ENCODE measurements at places on chromosomes 6 and 20.

DNA sequence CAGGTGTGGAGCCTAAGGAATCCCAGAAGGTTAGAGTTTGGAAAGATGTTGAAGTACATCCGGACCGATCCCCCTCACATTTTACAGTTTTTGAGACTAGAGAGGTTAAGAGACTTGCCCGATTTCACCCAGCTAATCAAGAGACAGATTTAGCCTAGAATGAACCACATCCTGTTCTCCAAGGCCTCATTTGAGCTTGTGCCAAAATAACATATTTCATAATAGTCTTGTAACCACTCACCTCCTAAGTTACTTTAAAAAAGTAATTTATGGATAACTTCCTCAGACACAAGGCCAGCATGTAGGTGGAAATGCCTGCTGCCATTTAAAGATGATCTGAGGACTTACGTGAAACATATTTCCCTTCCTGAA, 39.8 kb upstream of the ARHGAP18 start:
- H3K36me3 ChIP-seq = no peaks in the 10 kb centered on the region
- H3K27me3 ChIP-seq = no peaks in the 10 kb centered on the region
- peak overlapping the region; percentile 90 for H3K27ac ChIP-seq
- peaks cover 32% of the 10 kb centered on the region for H3K4me1 ChIP-seq
- peak overlapping the region; percentile 57 for H3K4me3 ChIP-seq
- no peak for DNase-seq

GRCh38 chr6:7960848-7961247, 50.3 kb upstream of the TXNDC5 start:
- H3K27me3 ChIP-seq = no peaks in the 10 kb centered on the region
- H3K4me3 ChIP-seq = no peak overlapping the region
- H3K27ac ChIP-seq = no peak overlapping the region
- peaks cover 24% of the 10 kb centered on the region for H3K4me1 ChIP-seq

GRCh38 chr6:66772800-66773199, 1065.8 kb upstream of the EYS start:
- H3K27me3 ChIP-seq = no peaks in the 10 kb centered on the region
- no peaks in the 10 kb centered on the region for H3K4me1 ChIP-seq
- no peak overlapping the region for H3K4me3 ChIP-seq
- H3K36me3 ChIP-seq = no peaks in the 10 kb centered on the region
- no peak for DNase-seq

DNA sequence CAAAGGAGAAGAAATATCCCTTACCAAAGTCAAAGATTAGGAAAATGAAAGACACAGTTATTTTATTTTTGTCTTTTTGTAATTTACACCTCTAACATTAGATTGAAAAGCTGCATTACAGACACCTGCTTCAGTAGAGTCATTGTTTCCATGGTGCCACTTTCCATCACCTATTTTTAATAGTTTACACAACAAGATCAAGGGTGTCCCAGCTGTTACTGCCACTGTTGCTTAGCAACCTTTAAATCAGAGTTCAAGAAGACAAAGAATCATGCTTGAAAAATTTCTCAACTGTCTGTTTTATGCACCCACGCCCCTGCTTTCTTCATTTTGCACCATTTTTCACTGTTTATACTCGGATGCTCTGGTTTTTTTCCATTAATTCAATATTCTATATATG, 668.2 kb upstream of the GJE1 start:
- no peak overlapping the region for H3K4me3 ChIP-seq
- no peaks in the 10 kb centered on the region for H3K27me3 ChIP-seq
- no peak for DNase-seq
- no peak overlapping the region for H3K27ac ChIP-seq

GRCh38 chr6:104574135-104574750, 285.5 kb downstream of the HACE1 start:
- no peaks in the 10 kb centered on the region for H3K36me3 ChIP-seq
- no peak overlapping the region for H3K4me3 ChIP-seq
- no peak overlapping the region for H3K27ac ChIP-seq
- DNase-seq = no peak

- no peak overlapping the region for H3K27ac ChIP-seq
- H3K4me1 ChIP-seq = peaks cover 13% of the 10 kb centered on the region
- DNase-seq = no peak
Measured at GRCh38 chr6:134315189-134315588, 2.7 kb downstream of the SGK1 start.

- DNase-seq = no peak
- no peak overlapping the region for H3K27ac ChIP-seq
- peaks cover 13% of the 10 kb centered on the region for H3K4me1 ChIP-seq
- H3K27me3 ChIP-seq = no peaks in the 10 kb centered on the region
- H3K36me3 ChIP-seq = no peaks in the 10 kb centered on the region
Measured at GRCh38 chr20:19995220-19995863, 21.8 kb upstream of the NAA20 start.

DNA sequence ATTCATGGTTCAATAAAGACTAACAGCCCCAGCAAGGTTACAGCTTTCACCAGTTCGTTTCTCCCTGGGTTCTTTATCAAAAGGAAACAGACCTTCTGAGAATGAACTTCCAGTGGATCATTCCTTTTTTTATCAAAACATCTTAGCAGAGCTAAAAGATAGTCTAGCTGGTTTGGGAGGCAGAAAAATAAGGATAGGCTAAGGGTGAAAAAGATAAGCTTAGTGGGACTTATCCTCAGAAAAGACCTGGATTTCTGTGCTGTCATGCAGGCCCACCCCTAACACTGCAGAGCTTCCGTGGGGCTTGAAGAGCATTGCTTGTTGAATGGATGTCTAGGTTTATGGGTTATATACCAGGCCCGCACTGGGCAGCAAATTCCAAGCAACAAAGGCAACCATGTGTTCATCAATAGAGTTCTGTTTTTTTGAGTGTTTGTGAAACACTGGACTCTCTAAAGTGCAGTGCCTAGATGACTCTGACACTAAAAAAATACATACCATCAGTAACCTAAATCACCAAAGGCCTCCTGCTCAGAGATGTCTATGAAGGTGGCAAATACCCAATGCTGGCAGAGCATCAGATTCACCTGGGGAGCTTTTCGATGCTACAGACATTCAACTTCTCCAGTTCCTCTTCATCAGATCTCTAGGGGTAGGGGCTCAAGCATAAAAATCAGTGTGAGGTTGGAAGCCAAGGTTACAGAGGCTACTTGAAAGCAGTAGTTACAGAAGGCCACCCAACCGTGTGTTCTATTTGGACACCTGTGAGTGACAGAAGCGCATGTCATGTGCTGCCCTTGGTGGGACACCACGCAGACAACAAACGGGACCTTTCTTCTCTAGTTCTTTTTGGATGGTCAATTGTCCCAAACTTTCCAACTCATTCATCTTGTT, 53.0 kb downstream of the TNFAIP3 start:
- H3K27ac ChIP-seq = peak overlapping the region; percentile 81
- H3K36me3 ChIP-seq = no peaks in the 10 kb centered on the region

All from stimulated activated naive B cell treated with anti-CD40 and anti-IgM and Interleukin-4, amounts not matched to agents 10 μg/mL and 1 μg/mL and 100 μg/mL, for 72 hours (primary cell).